ENCODE measurements at places on chromosomes 7 and 10.

DNA sequence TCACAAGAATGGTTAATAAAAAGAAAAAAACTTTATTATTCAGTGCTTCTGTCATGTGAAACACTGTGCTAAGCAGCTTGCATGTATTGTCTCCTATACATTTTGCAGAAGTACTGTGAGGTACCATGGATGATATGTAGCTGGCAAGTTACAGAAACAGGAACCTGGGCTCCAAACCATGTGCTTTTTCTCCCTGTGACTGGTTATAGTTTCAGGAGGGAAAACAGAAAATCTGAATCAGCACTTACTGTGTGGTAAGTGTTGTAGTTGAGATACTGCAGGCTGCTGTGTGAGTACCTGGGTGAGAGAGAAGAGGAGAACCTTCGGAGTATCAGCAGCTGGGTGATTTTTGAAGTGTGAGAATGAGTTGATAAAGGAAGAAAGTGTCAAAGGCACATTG is 285.0 kb downstream of the SUGCT start:
- no peak for DNase-seq

- DNase-seq, result no peak
Observed at GRCh38 chr7:117445206-117445605, 17.9 kb upstream of the ASZ1 start.

DNA sequence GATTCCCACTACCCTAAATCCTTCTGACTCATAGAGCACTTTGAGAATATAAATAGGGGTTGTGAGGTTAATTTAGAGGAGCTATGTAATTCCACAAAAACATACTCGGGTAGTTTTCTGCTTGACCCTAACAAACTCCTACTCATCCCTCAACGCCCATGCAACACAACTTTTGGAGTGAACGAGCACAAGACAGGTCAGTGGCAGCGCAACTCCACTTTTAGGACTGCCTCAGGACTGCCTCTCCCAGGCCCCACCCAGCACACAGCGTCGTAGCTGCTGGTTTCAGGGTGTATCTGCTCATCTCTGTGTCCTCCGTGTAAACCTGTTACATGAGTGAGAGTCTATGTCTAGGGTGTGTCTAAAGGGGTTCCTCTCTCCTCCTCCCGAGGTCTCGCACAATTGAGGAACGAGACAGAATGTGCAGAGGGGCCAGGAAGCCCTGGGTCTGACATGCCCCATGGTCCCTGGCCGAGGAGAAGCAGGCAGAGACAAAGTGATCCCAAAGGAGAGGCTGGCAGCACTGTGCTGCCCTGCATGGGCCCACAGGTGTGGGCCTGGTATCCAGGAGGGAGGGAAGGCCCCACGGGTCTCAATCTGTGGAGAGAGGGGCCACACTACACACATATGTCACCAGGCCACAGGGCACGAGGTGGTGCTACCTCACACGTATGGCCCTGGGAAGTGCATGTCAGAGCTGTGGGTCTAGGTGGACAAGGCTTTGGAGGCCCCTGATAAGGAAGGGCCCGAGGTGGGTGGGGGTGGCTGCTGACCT is 45.5 kb downstream of the CAMK2B start:
- DNase-seq, result peak; percentile 3

GRCh38 chr10:34024693-34025425 is 690.4 kb upstream of the NRP1 start:
- peak; percentile 51 for DNase-seq

GRCh38 chr7:101636822-101637623 is 7.9 kb upstream of the MYL10 start:
- DNase-seq, result no peak

DNA sequence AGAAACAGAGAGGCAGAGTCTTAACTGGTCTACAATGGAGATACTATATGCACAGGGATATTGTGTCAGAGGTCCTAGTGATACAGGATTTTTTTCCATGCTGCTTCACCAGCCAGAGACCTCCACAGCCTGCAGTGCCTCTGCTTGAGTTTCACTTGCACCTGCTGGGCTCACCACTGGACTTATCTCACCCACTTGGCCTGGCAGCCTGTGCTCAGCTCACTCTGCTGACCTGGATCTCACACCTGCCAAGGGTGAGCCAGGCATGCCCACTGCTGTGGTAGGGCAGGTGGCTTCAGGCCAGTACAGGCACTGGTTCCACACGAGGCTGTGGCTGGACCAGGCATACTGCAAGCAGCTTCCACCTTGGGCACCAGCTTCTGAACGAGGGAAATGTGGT is 36.6 kb downstream of the PNLIPRP3 start:
- DNase-seq, result no peak

- no peak for DNase-seq
Observed at GRCh38 chr7:86784765-86785164, 141.1 kb downstream of the GRM3 start.

DNA sequence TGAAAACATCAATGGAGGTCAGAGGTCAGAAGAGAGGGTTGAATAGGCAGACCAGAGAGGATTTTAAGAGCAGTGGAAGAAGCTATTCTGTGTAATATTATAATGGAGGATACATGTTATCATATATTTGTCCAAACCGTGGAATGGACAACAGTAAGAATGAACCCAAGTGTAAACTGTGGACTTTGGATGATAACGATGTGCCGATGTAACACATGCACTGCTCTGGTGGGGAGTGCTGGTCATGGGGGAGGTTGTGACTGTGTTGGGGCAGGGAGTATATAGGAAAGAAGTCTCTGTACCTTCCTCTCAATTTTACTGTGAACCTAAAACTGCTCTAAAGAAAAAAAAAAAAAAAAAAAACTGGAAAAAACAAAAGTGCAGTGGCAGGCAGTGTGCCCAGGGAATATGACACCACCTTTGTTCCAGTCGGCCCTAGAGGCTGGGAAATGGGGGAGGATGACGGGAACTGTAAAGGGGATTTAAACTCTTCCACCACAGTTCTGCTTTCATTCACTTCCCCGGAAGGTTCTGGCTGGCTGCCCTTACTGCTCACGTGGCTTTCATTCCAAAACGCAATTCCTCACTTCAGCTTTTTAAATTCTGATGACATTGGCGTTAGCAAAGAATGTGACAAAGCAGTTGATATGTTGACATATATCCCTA is 113.7 kb upstream of the ANKRD1 start:
- DNase-seq, result no peak

DNA sequence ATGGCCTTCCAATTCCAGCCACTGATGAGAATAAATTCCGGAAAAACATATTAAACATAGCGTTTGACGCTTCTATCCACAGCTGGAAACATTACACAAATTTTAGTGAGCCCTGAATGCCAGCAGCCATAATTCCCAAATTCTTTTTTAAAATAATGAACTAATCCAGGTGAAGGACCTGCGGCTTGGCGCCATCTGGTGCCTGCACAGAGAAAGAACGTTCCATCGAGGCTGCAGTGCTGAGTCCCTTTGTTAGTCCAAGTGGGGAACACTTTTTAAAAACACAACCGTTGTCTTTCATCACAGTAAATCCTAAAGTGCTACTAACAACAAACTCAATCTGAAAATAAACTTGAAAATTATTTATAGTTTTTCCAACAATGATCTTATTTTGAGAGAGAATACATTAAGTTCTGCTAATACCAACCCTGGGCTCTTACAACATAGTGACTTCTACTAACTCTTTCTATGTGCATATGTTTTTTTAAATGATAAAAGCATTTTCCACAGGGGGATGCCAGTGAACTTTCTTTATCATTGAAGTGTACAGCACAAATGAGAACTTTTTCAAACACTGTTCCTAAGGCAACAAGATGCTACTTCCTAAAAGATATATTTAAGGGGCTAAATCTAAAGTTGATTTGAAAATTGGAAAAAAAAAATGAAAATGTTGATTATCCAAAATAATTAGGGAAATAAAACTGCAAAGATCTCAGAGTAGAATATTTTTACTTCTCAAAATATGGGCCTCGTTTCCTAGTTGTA is 166.9 kb upstream of the RNF32 start:
- peak; percentile 53 for DNase-seq

GRCh38 chr10:34319197-34319846 is 495.8 kb downstream of the PARD3 start:
- DNase-seq, result no peak

- no peak for DNase-seq
Observed at GRCh38 chr7:116353647-116354046, 143.3 kb downstream of the TES start.

GRCh38 chr7:79968077-79968648 is 166.5 kb upstream of the GNAI1 start:
- no peak for DNase-seq

GRCh38 chr7:118057404-118057803 is 126.6 kb upstream of the LSM8 start:
- DNase-seq, result no peak

GRCh38 chr10:129568583-129569344 is 101.7 kb downstream of the MGMT start:
- DNase-seq, result no peak

DNA sequence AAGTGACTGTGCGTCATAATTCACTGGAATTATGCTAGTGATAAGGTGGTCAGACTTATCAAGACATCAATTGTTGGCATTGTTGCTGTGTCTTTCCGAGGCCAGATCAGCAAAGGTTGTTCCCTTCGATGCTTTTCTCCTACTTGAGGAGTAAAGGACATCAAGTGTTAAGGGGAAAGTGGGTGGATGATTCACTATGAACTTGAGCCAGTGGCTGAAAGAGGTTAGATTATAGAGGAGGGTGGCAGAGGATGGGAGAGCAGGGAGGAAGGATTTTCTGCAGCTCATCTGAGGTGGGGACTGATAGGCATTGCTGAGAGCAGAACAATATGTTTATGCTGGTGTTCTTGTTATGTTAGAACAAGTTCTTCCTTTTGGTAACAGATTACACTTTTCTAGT is 131.4 kb upstream of the AGR3 start:
- no peak for DNase-seq

DNA sequence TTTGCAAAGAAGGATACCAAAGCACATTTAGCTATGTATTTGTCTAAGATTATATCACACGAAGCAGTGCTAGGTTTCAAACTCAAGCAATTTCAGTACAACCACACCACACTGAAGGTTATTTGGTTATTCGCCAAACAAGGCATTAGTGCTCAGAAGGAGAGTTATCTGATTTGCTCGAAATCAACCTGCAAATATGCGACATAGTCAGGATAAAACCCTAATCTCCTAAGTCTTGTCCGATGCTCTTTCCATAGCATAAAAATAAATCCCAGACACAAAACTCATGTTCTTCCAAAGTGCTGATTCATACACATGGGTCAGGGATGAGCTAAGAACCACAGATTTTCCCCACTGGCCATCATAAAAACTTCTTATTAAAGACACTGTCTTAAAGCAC is 1288.0 kb upstream of the SORCS1 start:
- no peak for DNase-seq

- DNase-seq, result no peak
Observed at GRCh38 chr7:101629171-101629570, at the start of gene MYL10. MYL10 (minus strand) TSS chr7:101629296; CDS start chr7:101629118, 178 bp downstream.

DNA sequence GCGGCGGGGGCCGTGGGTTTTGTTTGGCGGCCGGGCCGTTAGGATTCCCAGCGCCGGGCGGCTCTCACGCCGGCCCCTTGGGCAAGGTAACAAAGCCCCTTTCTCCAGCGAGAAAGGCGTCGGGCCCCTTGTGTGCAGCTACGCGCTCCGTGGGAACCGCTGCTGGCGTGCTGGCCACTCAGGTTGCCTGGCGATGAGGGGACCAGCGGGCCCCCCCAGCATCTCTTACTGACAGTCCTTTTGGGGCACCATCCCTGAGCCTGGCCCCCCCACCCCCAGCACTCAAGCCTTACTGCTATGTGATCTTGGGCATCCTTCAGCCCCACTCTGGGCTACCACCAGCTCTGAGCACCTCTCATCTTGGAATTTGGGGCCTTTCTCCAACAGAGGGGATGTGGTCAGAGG is 1.8 kb downstream of the LFNG start:
- no peak for DNase-seq

DNA sequence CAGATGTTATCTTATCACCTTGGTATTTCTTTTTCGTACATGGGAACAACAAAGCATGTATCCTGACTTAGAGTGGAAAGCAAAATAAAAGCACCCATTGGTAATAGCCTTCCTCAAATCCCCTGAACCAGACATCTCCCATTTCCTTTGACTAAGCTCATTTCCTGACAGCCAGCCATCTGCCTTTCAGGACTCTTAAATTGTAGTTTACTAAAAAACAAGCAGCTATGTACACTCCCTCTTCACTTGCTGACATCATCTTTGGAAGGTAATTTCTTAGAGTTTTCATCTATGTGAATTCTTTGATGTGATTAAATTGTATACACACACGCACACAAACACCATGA is 40.7 kb downstream of the ARL4A start:
- no peak for DNase-seq

- peak; percentile 36 for DNase-seq
Observed at GRCh38 chr10:60237977-60238758, 151.5 kb downstream of the ANK3 start.

DNA sequence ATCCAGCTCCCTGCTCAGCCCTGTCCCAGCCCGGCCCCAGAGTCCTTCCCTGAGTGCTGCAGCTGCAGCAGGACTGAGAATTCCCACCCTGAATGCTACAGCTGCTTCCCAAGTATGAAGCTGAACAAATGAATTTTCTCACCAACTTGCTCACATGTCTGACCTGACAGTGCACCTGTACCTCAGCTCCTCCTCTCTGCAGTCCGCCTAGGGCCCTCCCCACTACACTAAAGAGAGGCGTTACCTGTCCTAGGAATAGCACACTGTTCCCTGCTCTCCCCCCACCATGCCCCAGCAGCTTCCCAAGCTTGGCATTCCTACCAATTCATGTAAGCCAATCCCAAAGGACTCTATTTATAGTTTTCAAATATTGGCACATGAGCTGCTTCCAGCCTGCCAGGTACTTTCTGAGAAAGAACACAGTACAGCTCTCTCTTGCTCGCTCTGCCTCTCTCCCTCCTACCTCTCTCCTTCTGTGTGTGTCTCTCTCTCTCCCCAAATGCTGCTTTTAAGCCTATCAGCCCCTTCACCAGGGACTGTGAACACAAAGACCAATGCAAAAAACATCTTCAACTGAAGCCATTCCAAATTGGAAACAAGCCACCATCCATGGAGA is 400.1 kb downstream of the TNS3 start:
- DNase-seq, result no peak

DNA sequence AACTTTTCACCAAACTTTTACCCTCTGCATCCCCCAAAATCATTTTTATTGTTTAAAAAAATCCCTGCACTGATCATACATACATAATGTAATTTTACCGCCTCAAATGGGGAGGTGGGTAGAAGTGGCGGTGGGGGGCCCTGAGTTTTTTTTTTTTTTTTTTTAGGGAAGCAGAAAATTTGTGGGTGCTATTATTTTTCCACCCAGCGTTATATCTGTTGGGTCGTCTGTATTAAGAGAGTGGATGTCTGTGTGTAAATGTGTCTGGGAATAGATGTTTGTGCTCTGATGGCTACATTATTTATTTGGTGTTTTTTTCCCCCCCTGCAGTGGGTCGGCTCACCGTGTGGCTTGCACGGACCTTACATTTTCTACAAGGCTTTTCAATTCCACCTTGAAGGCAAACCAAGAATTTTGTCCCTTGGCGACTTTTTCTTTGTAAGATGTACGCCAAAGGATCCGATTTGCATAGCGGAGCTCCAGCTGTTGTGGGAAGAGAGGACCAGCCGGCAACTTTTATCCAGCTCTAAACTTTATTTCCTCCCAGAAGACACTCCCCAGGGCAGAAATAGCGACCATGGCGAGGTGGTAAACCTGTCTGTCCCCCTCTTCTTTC is 438 bp downstream of the ARID5B start:
- DNase-seq, result no peak

- no peak for DNase-seq
Observed at GRCh38 chr10:21398563-21399231, 126.8 kb downstream of the SKIDA1 start.
